Stimulated activated CD8-positive, alpha-beta memory T cell treated with anti-CD3 and anti-CD28 coated beads, Interleukin-15, amount 100 ng/mL, for 4 hours (primary cell): ENCODE measurements at places on chromosomes 3 and 15.

DNA sequence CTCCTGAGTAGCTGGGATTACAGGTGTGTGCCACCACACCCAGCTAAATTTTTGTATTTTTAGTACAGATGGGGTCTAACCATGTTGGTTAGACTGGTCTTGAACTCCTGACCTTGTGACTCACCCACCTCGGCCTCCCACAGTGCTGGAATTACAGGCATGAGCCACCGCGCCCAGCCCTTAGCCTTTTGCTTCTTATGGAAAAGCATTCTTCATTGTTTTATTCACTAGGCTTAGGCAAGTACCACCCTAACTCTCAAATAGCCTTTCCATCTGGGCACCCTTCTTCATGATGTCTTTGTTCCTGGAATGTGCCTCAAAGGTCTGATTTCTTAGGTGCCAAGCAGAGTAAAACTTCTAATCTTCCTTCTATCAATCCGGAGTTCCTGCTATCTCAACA, 641.8 kb downstream of the FHIT start:
- DNase-seq, result no peak

GRCh38 chr3:43960448-43960840, 269.7 kb downstream of the ABHD5 start:
- DNase-seq, result no peak

DNA sequence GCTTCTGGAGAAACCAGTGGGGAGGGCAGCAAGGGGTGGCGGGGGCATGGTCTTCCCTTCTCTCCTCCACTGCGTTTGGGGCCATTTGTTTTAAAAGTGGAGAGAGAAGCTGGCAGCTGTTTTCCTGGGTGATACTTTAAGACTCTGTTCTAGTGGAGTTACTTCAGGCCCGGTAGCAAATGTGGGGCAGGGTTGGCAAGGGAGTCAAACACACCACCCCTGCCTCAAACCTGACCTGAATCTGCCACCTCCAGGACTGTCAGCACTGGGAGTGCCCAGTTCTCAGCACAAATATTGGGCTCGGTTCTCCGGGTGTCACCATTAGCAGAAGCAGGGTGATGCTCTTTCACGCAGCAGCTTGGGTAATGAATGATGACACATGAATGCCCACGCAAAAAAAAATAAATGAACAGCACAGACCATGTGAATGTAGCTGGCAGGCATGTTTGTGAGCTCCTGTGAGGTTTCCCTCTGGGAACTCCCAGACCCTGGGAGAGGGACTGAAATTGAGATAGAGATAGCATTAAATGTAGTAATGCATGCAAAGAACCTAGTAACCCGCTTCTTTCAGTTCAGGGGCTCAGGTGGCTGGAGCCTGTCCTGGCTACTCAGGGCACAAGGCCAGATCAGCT, 424.0 kb downstream of the MCTP2 start:
- no peak for DNase-seq

DNA sequence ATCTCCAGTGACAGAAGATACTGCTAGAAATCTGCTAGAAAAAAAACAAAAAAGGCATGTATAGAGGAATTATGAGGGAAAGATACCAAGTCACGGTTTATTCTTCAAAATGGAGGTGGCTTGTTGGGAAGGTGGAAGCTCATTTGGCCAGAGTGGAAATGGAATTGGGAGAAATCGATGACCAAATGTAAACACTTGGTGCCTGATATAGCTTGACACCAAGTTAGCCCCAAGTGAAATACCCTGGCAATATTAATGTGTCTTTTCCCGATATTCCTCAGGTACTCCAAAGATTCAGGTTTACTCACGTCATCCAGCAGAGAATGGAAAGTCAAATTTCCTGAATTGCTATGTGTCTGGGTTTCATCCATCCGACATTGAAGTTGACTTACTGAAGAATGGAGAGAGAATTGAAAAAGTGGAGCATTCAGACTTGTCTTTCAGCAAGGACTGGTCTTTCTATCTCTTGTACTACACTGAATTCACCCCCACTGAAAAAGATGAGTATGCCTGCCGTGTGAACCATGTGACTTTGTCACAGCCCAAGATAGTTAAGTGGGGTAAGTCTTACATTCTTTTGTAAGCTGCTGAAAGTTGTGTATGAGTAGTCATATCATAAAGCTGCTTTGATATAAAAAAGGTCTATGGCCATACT, 4.0 kb downstream of the B2M start:
- no peak for DNase-seq

GRCh38 chr3:100516838-100517237, 24.4 kb downstream of the TMEM45A start:
- DNase-seq, result no peak
